ENCODE measurements at places on chromosomes 12 and 14. TPM values are rescaled to one million over a fixed set of nuclear protein-coding genes. Genes with fewer than 3 reads are reported as not detected.

Gene TSFM
- total RNA-seq = 30.0 TPM

- H3K36me3 ChIP-seq = no peaks in the 10 kb centered on the region
- H3K4me1 ChIP-seq = no peaks in the 10 kb centered on the region
- no peak overlapping the region for H3K27ac ChIP-seq
- no peak for DNase-seq
Observed at GRCh38 chr14:89920056-89920455, 34.5 kb downstream of the EFCAB11 start.

Gene STAT2
- 122 TPM for total RNA-seq

GRCh38 chr12:118371321-118372282 is 1.1 kb downstream of the TAOK3 start:
- H3K4me1 ChIP-seq = peaks cover 19% of the 10 kb centered on the region
- DNase-seq = peak; percentile 64
- no peaks in the 10 kb centered on the region for H3K27me3 ChIP-seq

- peaks cover 7% of the 10 kb centered on the region for H3K4me1 ChIP-seq
- no peaks in the 10 kb centered on the region for H3K27me3 ChIP-seq
- DNase-seq = no peak
- peak overlapping the region; percentile 49 for H3K4me3 ChIP-seq
- peak overlapping the region; percentile 59 for H3K27ac ChIP-seq
Observed at GRCh38 chr14:96205059-96205977, 679 bp downstream of the BDKRB2 start.
